Activated naive CD8-positive, alpha-beta T cell treated with anti-CD3 and anti-CD28 coated beads for 36 hours (primary cell): ENCODE measurements at places on chromosomes 2 and 18. TPM values are rescaled to one million over a fixed set of nuclear protein-coding genes. Genes with fewer than 3 reads are reported as not detected.

The CTNNA2 gene
- not detected for total RNA-seq

The HTRA2 gene
- total RNA-seq: 56.8 TPM

The CD8A gene
- total RNA-seq: 357 TPM

The ASPRV1 gene
- total RNA-seq: 0.74 TPM

The RPRM gene
- 0.14 TPM for total RNA-seq

The AMER3 gene
- not detected for total RNA-seq

The GCC2 gene
- total RNA-seq: 43.6 TPM

The CPO gene
- not detected for total RNA-seq

The LOXL3 gene
- 2.7 TPM for total RNA-seq

GRCh38 chr2:233668605-233669260 is 3.0 kb upstream of the UGT1A9 start:
- H3K4me3 ChIP-seq: no peak overlapping the region
- no peaks in the 10 kb centered on the region for H3K4me1 ChIP-seq
- no peak for DNase-seq

- no peak overlapping the region for H3K4me3 ChIP-seq
- no peaks in the 10 kb centered on the region for H3K4me1 ChIP-seq
- H3K27ac ChIP-seq: peak overlapping the region; percentile 43
- H3K36me3 ChIP-seq: no peaks in the 10 kb centered on the region
Observed at GRCh38 chr2:41027095-41027494, 575.2 kb upstream of the SLC8A1 start.

GRCh38 chr18:77066689-77067088 is 65.9 kb downstream of the MBP start:
- H3K36me3 ChIP-seq: peaks cover 76% of the 10 kb centered on the region
- no peaks in the 10 kb centered on the region for H3K27me3 ChIP-seq
- no peak overlapping the region for H3K4me3 ChIP-seq
- DNase-seq: no peak
- peak overlapping the region; percentile 91 for H3K27ac ChIP-seq

- no peak overlapping the region for H3K4me3 ChIP-seq
- H3K36me3 ChIP-seq: no peaks in the 10 kb centered on the region
- peaks cover under 1% of the 10 kb centered on the region for H3K4me1 ChIP-seq
- peaks cover 21% of the 10 kb centered on the region for H3K27me3 ChIP-seq
Observed at GRCh38 chr2:240439698-240440151, 4.3 kb downstream of the GPC1 start.

DNA sequence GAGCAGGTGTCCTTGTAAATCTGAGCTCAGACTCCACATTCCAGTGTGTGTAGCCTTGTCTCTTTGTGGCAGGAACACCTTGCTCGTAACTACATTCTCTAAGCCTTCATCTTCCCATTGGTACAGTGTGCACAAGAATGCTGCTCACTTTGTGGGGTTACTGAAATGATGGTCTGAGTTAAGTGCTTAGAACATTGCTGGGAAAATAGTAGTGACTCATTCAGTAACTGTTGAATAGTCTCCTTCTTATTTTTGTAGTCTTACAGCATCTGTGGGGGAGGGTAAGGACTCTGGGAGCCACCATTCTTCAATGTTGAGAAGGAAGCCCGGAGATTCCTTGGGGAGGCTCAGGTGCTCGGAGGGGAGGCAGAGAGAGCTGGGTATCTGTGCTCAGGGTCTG is 236.0 kb upstream of the HDAC4 start:
- H3K27me3 ChIP-seq: no peaks in the 10 kb centered on the region
- DNase-seq: no peak
- no peak overlapping the region for H3K4me3 ChIP-seq
- no peak overlapping the region for H3K27ac ChIP-seq

DNA sequence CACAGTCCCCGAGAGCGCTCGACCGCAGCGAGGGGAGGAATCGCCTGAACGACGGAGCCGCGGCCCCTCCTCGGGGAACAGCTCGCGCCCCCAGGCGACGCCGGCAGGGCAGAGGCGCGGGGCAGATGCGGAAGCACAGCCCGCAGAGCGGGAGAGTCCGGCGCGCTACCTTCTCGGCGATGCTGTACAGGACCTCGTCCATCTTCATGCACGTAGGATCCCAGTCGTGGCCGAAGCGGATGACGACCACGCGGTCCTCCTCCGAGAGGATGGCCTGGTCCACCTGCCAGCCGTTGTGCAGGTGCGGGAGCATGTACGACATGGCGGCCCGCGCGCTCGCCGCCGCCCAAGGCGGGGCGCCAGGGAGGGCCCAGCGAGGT is 302 bp downstream of the TXNL4A start:
- DNase-seq: peak; percentile 79
- H3K36me3 ChIP-seq: peaks cover 31% of the 10 kb centered on the region
- H3K27ac ChIP-seq: peak overlapping the region; percentile 90

DNA sequence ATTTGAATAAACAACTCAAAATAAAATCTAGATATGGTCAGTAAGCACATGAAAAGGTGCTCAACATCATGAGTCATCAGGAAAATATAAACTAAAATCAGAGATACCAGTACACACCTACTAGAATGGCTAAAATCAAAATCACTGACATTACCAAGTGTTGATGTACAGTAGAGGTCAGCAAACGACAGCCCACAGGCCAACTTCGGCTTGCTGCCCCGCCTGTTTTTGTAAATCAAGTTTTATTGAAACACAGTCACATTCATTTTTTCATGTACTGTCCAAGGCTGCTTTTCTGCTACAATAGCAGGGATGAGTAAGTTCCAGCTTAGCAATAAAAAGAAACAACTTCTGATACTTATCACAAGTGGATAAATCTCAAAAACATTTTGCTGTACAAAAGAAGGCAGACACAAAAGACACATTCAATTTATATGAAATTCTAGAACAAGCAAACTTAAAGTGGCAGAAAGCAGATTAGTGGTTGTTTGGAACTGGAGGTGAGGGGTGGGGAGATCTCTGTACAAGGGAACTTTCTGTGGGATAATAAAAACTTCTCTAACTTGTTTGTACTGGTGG is 32.1 kb downstream of the TRAK2 start:
- no peak overlapping the region for H3K4me3 ChIP-seq
- no peak for DNase-seq
- no peaks in the 10 kb centered on the region for H3K27me3 ChIP-seq
- peaks cover 20% of the 10 kb centered on the region for H3K36me3 ChIP-seq
